Left lobe of liver (tissue), 2 donors: ENCODE measurements at places on chromosomes 13 and 19.
A peak's percentile ranks its signal among the peaks of the same experiment; 100 is the strongest.

DNA sequence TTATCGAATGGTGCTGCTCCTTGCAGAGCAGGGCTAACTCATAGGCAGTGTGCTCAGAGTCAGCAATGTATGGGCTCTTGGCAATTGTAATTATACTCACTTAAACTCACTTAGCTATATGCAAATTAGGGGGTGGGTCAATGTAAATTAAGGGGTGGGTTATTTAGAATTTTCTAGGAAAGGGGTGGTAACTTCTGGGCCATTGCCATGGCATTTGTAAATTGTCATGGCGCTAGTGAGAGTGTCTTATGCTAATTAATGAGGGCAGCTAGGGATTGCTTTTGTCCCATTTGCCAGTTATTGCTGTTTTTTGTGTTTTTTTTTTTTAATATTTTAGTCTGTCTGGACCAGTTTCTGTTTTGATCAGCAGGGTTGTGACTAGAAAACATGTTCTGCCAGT is 68.4 kb downstream of the DIAPH3 start:
- DNase-seq = no peak

GRCh38 chr13:113820813-113821651 is 42.8 kb downstream of the GAS6 start:
- no peak for DNase-seq

GRCh38 chr13:36513266-36513665 is 81.0 kb downstream of the CCNA1 start:
- no peak for DNase-seq

DNA sequence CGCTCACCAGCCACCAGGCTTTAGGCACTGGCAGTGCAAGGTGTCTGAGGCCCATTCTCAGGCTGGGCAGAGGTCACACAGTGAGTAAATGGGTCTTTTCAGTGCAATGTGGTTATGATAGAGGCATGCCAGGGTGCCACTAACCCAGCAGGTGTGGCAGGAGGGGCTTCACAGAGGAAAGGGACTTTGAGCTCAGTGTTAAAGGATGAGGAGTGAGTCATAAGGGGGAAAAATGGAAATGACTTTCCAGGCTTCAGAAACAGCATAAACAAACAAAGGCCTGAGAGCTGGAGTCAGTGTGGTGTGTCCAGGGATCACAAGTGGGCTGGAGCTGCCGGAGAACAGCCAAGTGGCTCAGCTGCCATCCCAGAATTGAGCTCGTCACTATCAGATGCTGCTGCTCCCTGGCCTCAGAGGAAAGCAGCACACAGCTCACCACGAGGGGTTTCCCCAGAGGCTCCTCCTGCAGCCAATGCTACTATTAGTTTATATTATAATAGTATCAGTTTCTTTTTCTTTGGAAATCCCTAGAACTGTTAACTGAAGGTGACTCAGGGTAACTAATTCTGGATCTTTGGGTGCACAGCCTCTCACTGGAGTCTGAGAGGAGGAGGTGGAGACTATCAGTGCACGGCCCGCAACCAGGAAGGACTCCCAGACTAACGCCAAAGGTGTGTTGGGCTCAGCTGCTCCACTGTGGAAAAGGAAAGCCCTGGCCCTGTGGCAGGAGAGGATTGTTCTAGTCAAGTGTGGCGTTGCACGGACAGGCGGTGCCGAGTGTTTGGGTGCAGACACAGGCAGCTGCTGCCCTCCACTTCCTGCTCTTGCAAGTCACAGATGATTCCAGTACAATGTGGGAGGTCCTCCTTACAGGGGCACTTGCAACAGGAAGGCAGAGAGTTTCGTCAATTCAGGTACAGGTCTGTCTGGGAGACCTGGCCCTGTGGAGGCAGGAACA is 39.5 kb downstream of the DHRS12 start:
- no peak for DNase-seq

- no peak for DNase-seq
Observed at GRCh38 chr13:39461685-39462266, 141.2 kb downstream of the LHFPL6 start.

- DNase-seq = no peak
Observed at GRCh38 chr13:27273658-27274425, 3.2 kb downstream of the RASL11A start.

DNA sequence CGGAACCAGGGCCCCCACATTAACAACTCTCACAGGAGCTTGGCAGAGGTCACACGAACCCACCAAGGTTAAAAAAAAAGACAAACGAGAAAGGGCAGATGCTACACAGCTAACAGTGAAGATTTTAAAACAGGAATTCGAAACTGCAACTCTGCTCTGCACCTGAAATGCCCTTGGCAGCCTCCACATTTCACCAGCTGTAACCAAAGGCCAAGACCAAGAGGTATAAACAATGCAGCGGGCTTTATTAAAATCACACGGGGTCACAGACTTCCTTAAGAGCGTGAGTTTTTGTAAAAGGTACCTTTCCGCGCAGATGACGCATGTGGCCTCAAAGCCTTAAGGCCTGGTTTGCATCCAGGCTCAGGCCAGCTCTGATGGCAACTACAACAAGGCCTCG is 88.2 kb downstream of the STK24 start:
- DNase-seq = no peak

GRCh38 chr13:93752541-93752940 is 525.9 kb downstream of the GPC6 start:
- no peak for DNase-seq

GRCh38 chr19:44824761-44825160 is 15.9 kb downstream of the BCAM start:
- no peak for DNase-seq

GRCh38 chr19:28519218-28519779 is 693.7 kb downstream of the UQCRFS1 start:
- DNase-seq = no peak

- DNase-seq = no peak
Observed at GRCh38 chr13:88086577-88086976, 415.4 kb downstream of the SLITRK5 start.

GRCh38 chr13:51588406-51588949 is 4.2 kb downstream of the WDFY2 start:
- no peak for DNase-seq

- no peak for DNase-seq
Observed at GRCh38 chr13:75759531-75759930, 123.4 kb downstream of the LMO7 start.

DNA sequence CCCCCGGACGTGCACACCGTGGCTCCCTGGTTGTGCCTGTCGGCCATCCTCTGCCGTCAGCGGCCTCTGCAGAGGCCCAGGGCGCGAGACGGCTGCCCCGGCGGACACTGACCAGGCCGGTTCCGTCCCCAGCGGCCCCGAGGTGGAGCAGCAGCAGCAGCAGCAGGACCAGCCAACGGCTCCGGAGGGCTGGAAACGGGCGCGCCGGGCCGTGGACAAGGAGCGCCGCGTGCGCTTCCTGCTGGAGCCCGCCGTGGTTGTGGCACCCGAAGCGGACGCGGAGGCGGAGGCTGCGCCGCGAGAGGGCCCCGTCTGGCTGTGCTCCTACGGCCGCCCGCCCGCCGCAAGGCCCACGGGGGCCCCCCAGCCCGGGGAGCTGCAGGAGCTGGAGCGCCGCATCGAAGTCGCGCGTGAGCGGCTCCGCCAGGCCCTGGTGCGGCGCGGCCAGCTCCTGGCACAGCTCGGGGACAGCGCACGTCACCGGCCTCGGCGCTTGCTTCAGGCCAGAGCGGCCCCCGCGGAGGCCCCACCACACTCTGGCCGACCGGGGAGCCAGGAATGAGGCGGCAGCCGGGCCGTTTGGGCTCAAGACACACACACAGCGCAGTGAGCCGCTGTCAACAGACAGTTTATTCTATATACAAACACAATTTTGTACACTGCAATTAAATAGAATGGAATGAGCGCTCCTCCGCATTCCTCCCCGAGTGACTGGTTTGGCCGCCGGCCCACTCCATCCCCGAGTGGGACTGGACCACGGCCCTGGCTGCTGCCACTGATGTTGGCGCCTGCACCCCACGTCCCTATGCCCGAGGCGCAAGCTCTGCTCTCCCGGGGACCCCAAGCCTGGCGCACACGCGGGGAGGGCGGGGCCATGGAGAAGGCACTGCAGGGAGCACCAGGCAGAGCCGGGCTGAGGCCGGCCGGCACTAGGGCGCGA is 9.1 kb downstream of the GRIN3B start:
- DNase-seq = no peak

GRCh38 chr19:45159210-45159970 is 1.4 kb downstream of the NKPD1 start:
- DNase-seq = no peak

DNA sequence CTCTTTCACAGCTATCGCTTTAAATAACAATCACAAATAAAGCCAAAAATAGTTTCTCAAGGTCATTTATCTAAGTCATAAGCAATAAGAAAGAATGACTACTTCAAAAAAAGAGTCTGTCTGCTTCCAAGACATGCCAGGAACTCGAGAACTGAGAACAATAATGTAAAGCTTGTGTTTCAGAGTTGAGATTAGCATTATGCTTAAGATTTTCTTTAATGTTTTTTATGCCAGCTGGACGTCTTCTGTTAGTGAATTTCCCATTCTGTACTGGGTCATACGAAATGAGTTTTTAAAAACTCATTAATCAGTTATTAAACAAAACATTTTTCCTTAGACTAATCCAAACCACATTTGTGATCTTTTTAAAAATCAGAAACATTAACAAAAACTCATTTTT is 3.2 kb upstream of the SPRYD7 start:
- DNase-seq = no peak

DNA sequence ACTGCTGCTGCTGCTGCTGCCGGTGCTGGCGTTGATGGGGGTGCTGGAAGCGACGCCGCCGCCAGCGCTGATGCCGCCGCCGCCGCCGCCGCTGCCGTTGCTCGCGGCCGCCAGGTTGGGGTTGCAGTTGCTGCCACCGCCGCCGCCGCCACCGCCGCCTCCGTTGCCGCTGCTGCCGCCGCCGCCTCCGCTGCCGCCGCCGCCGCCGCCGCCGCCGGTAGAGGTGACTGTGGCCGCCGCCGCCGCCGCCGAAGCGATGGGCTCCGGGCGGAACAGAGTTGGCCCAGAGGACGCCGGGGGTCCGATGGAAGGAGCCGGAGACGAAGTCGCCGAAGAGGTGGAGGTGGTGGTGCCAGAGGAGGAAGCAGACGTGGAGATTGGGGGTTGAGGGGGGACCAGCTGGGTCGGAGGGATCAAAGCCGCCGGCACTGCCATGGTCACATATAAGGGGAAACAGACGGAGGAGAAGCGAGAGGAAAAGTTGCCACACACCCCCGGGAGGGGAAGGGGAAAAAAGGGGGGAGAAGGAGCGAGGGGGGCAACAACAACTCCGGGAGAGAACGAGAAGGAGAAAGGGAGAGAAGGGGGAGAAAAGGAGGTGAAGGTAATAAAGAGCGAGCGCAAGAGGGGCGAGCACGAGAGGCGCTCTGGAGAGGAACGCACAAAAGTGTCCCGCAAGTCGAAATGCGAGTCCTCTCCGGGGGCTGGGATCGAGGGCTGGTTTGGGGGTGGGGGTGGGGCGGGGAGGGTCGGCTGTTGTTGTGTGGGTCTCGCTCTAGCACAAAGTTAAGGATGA is 471 bp downstream of the DACH1 start:
- peak; percentile 46 for DNase-seq

DNA sequence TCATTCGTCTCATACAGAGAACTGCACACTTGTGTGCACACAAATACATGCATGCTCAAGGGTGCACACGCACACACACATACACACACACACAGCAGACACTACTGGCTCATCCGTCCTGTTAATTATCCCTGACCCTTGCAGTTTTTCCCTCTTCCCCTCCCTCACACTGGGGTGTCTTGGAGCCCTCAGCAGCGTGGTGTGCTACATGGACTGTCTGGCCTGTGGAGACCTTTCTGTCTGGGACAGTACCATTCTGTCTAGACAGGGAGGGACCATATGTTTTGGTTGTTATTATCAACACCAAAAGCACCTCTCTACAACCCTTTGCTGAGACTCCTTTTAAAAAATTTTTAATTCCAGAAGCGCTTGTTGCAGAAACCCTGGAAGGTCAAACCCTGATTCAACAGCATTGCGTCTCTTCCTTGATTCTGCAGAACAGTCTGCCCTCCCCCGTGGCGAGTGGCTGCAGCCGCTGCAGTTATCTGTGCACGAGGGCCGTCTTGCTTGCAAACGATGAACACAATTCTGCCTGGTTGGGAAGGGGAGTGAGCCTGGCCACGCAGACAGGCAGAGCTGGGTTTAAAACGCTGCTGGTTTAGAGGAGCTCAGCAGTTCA is 374.0 kb downstream of the IRS2 start:
- DNase-seq = peak; percentile 74
